ENCODE measurements at places on chromosomes 6 and 20. TPM values are rescaled to one million over a fixed set of nuclear protein-coding genes. Genes with fewer than 3 reads are reported as not detected.

- DNase-seq, result no peak
Observed at GRCh38 chr6:73823046-73823735, 127.2 kb downstream of the CD109 start.

DNA sequence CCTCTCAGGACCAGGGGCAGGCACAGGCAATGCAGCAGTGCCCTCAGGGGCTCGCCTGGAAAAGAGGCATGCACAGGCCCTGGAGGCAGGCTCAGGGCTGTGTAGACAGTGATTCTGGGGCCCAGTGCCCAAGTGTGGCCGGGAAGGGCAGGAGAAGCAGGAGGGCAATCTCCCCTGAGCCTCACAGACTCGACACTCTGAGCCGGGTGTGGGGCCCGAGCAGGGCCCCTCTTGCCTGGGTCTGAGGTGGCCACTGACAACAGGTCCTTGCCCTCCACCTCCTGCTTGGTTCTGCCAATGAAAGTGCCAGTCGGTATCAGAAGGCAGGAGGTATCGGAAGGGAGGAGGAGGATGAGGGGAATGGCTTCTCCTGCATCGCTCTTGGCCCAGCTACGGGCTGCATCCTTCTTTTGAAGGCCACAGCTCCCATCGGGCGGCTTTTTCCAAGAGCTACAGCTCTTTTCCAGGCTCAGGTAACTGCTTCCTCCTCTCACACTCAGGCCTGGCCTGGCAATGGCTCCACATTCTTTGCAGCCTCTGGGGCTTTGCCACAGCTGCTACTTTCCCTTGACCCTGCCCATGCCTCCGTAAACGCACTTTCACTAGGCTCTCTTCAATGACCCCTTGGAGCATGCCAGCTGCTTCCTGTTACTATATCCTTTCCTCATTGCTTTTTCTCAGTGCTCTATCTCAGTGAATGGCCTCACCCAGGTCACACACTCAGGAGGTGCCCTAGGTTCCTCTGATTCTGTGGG is 24.5 kb downstream of the GABRR2 start:
- DNase-seq, result no peak

DNA sequence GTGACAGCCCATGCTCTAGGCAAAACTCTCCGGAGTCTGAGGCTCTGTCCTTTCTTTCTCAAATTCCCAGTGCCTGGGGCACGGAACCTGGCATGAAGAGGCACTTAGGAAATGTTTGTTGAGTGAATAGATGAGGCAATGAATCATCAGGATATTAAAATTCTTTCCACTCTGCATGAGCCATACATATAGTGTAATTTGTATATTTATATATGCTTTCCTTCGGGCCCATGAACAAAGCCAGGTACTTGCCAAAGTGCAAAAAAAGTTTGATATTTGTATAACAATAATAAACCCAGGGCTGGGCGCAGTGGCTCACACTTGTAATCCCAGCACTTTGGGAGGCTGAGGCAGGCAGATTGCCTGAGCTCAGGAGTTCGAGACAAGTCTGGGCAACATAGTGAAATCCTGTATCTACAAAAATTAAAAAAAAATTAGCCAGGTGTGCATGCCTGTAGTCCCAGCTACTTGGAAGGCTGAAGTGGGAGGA is 212.3 kb upstream of the ZNF217 start:
- DNase-seq, result no peak

DNA sequence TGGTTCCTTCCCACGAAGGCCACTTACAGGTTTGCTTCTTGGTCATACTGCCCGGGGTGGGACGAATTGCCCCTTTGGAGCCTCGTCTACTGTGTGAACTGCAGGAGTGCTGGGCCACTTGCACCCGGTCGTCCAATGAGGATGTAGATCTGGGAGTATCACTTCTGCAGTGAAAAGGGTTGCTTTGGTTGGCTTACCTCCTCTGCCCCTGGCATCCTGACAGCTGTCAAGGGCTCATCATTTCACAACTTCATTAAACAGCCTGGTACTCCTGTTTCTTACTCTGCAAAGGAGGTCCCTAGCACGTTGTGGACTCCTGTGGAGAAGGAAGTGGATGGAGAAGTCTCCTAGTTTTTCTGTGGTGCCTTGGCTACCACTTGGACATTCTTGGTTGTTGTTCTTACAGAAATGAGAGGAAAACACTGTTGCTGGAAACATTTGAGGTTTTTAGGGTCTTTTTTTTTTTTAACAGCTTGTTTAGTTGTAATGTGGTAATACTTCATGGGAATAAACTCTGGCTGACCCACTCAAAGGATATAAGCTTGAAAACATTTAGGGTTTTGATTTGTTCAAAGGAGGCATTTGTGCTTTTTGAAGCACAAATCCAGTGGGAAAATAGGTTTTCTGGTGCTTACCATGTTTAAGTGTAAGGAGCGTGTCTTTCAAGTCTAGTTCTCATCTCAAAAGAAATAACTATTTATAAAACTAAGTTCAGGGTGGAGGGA is 60.7 kb downstream of the AKAP12 start:
- DNase-seq, result no peak

DNA sequence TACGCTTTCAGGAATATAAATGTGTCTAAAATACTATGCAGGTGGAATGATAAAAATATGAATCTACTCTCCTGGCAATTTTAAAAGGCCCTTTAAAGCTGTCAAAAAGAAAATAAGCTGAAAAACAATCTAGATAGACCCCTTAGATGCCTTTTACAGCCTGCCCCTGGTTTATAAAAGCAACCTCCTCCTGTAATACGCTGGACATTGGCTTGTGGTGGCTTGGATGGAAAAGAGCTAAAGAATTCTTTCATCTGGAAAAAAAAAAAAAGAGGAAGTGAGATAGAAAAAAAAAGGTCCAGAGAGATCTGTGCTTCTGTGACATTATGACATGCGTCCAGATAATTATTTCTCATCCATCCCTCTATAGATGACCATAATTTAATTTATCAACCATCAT is 115.9 kb upstream of the NRSN1 start:
- DNase-seq, result no peak

GRCh38 chr20:32035426-32035779 is 16.6 kb upstream of the HCK start:
- DNase-seq, result no peak

- no peak for DNase-seq
Observed at GRCh38 chr6:100382767-100383195, 81.9 kb downstream of the SIM1 start.

DNA sequence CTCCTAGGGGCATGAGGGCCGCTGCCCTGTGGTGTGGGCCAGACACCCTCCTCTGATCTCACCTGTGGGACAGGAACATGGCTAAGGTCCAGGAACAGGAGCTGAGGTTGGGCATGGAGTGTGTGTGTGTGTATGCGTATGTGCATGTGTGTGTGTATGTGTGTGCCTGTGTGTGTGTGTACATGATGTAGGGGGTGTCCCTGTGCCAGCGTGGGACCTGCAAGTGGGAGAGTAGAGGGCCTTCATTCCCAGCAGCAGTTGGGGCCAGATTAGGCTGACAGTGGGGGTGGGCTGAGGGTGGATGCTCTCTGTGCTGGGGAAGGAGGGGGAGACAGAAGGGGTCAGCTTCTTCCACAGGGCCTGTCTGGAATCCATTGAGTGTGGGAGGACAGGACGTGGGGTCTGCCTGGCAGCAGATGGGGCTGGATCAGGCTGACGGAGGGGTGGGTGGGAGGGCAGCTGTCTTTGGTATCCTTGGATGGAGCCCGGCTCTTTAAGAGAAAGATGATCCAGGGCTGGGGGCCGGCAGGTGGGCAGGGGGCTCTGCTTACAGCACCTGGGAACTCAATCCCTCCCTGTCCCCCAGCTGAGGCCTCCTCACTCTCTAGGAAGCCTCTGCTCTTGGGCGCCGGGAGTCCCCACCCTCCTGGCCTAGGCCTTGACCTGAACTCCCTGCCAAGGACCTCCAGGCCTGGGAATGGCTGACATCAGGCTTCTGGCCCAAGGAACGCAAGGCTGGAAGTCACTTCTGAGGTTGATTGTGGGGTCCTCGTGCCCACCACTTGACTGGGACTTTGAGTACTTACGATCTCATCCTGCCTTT is 44.0 kb downstream of the SPDEF start:
- no peak for DNase-seq

GRCh38 chr6:10144772-10145171 is 270.1 kb downstream of the TFAP2A start:
- DNase-seq, result no peak

- no peak for DNase-seq
Observed at GRCh38 chr6:99485395-99485773, 29.8 kb downstream of the USP45 start.

DNA sequence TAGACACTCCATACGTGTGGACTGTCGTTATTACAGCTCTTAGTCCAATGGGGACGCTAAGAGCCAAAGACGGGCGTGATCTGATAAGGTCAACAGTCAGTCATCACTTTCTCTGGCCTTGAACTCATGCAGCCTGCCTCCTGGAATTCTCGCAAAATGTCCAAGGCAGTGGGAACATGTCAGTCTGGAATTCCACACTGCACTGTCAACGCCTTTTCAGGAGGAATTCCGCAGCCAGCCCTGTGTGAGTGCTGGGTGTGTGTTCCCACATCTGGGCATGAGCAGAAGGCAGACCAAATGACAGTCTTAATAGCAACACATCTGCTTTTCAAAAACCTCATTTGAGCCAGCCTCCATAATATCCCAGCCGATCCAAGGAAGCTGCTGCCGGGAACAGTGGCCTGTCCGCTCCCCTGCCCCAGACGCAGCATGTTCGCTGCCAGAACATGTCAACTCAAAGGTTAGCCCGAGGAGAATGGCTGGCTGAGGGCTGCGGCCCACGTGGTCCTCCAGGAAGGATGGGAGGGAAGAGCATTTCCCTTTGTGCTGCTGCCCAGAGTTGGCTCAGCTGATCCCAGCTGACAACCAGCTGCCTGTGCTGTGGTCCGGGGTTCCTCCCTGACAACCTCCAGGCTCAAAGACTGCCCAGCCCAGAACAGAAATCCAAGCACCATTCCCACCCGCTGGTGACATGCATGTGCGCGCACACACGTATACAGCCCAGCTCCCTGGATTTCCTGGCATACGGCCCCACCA is 103.1 kb downstream of the SULF2 start:
- DNase-seq, result peak; percentile 85

GRCh38 chr20:14234666-14235295 is 102.6 kb downstream of the FLRT3 start:
- DNase-seq, result no peak

- no peak for DNase-seq
Observed at GRCh38 chr6:98024359-98024758, 741.3 kb upstream of the MMS22L start.

The SEL1L2 gene
- 1.7 TPM for total RNA-seq

The RAET1L gene
- not detected for total RNA-seq

The DEFB132 gene
- not detected for total RNA-seq

The RPS10 gene
- total RNA-seq, result 718 TPM

The GRIK2 gene
- total RNA-seq, result 2.7 TPM

The SYCP2L gene
- total RNA-seq, result 0.92 TPM

The ZNF341 gene
- 1.8 TPM for total RNA-seq

The WFDC10B gene
- not detected for total RNA-seq
